ENCODE measurements at places on chromosomes 6 and 20.

DNA sequence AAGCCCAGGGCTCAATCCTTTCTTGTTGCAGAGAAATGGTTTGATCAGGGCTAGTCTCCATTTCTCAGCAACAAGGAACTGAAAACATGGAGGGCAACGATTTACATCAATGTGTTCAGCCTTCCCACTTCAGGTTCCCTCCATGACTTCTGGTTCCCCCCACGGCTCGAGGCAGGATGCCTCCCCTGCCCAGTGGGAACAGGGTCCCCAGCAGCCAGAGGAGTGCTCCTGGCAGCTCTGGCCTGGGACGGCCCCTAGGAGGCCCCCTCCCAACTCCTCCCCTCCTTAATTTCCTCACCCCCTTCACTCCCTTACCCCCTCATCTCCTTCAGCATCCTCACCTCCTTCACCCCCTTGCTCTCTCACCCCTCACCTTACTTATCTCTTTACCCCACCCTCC, 283.8 kb downstream of the CDC5L start:
- DNase-seq, result no peak

- no peak for DNase-seq
Observed at GRCh38 chr6:131356161-131356560, 216.9 kb upstream of the ARG1 start.

GRCh38 chr20:58043236-58044140, 185.0 kb downstream of the ANKRD60 start:
- DNase-seq, result no peak

GRCh38 chr6:16057446-16057845, 71.4 kb upstream of the MYLIP start:
- DNase-seq, result no peak

- DNase-seq, result no peak
Observed at GRCh38 chr6:1322696-1323219, 10.9 kb downstream of the FOXQ1 start.

- DNase-seq, result no peak
Observed at GRCh38 chr6:166375013-166375412, 7.7 kb downstream of the MPC1 start.

GRCh38 chr20:36541227-36541767, at the start of gene MYL9:
MYL9 (plus strand) TSS chr20:36541519; CDS start chr20:36544885, 3,366 bp downstream.
- DNase-seq, result no peak

DNA sequence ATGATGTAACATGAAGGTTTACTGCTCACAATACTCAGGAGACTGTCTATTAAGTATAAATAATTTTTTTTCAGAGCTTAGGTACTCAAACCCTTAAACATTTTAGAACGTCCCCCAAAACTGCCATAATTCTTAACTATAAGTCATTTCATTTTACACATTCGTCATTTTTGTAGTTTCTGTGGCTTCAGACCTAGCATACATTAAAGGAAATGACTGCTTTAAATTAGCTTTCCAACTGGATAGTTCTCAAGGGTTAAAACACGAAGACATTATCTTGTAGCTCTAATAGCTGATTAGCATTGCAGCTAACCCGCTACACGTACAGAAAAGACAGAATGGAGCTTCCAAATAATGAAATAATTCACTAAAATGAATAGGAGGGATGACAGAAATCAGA, 24.9 kb upstream of the PLN start:
- DNase-seq, result no peak

GRCh38 chr6:90065173-90065572, 170.9 kb downstream of the GJA10 start:
- no peak for DNase-seq

DNA sequence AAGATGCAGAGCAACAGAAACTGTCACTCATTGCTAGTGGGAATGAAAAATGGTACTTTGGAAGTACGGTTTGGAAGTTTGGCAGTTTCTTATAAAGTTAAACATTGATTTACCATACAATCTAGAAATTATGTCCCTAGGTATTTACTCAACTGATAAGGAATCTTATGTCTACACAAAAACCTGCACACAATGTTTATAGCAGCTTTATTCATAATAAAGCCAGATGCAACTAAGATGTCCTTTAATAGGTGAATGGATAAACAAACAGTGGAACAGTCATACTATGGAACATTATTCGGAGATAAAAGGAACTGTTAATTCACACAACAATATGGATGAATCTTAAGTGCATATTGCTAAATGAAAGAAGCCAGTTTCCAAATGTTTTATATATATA, 96.2 kb upstream of the SIRPA start:
- no peak for DNase-seq

DNA sequence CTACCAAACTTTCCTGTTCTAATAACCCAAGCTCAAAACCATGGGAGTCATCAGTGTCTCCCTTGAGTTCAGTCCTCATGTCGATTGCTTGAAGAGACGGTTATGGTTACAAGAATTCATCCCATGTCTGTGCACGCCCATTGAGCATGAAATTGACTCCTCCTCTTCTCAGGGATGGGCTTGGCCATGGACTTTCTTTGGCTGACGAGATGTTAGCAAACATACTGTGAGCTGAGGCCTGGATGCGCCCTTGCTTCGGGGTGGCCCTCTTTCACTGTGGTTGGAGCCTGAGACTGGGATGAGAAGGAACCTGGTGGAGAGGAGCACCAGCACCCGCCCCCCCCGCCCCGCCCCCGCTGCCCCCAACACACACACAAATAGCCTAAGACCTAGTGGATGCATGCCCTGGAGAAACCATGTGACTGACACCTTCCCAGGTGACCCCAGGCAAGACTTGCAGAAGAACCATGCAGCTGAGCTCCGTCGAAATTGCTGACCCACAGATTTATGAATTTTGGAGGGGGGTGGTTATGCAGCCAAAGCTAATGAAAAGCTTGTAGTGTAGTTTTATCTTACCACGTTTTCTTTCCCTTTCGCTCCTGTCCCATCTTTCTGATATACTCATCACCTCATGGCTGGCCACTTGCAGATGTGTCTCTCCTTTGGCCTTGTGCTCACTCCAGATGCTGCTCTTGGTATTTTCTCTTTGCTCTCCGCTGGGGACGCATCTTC, 231.4 kb downstream of the CDH4 start:
- DNase-seq, result no peak

- no peak for DNase-seq
Observed at GRCh38 chr20:18805881-18806280, 7.7 kb upstream of the SCP2D1 start.

DNA sequence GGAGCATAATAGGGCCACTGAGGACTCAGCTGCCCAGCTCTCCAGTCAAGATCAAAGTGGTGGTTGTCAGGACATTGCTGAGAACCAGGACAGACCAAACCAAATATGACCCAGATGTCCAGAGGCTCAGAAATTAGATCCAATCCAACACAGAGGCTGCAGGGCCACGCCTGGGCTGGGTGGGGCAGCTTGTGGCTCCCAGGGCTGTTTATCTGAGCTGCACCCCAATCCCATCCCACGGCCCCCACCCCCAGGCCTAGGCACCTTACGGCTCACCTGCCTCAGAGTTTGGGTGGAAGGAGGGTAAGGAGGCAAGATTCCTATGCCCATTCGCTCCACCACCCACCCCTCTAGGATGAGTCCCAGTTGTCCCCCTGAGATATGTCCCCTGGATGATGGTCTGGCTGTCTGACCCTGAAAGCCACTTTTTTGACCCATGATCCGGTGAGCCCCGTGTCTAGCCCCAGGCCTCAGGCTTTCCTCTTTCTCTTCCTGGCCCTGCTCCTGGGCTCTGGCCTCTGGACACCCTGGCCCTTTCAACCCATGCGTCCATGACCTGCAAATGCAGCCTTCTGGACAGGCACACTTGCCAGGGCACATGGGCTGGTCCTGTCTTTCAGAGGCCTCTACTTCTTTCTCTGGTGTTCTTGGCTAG, 40.0 kb downstream of the CPXM1 start:
- no peak for DNase-seq

GRCh38 chr6:113381959-113382358, 475.2 kb upstream of the MARCKS start:
- DNase-seq, result peak; percentile 61

DNA sequence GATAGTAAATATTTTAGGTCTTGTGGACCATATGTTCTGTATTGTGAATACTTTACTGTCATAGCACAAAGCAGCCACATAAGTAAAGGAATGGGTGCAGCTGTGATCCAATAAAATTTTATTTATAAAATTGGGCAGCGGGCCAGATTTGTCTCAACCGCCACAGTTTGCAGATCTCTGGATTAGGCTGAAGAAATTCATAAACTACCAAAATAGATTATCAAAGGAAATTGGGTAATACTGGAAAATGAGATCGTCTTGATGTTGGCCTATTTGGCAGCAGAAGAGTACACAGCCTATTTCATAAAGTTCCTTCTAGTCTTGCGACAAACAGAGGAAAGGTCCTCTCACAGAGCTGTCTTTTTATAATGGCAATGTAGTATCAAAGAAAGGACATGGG, 69.8 kb downstream of the DZANK1 start:
- no peak for DNase-seq

GRCh38 chr20:3106658-3107463, 22.3 kb upstream of the AVP start:
- no peak for DNase-seq

DNA sequence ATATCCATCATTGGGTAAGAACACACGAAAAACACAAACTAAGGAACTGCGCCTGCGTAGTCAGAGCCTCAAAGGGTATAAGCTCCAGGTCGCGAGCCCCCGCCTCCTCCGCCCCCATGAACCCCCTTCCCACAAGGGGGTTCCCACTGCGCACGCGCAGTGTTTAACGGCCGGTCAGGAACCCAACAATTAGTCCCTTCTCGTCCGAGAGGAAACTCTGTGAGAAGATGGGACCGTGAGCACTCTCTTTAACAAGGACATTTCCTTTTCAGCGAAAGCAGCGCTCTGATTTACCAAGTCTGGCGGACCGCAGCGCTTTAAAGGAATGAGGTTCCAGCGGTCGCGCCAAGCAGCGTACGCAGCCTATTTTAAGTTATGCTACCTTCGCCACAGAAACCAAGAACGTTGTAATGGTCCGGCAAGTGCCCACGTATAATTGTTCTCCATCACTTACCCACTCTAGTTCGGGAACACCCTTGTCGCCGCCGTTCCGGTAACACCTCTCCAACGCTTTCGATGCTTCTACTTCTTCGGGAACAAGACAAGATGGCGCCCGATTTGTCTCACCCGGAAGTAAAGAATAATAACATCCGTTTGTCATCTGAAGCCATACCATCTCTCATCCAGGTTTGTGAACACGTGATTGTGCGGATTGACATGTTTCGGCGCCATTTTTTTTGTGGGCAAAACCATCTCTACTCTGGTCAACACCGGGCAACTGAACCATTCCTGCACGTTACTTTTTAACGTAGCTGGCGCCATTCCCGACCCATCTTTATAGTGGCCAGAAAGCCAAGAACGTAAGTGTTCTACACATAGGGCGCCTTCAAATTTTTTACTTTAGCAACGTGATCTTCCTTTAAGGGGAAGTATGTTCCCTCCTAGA, at the start of gene PNISR:
PNISR (minus strand) TSS at position 548 of the 886 bp plus-strand sequence. CDS start 10,649 bp downstream, outside the sequence.
- peak; percentile 93 for DNase-seq

GRCh38 chr20:34701405-34702085, 2.6 kb upstream of the TP53INP2 start:
- no peak for DNase-seq

DNA sequence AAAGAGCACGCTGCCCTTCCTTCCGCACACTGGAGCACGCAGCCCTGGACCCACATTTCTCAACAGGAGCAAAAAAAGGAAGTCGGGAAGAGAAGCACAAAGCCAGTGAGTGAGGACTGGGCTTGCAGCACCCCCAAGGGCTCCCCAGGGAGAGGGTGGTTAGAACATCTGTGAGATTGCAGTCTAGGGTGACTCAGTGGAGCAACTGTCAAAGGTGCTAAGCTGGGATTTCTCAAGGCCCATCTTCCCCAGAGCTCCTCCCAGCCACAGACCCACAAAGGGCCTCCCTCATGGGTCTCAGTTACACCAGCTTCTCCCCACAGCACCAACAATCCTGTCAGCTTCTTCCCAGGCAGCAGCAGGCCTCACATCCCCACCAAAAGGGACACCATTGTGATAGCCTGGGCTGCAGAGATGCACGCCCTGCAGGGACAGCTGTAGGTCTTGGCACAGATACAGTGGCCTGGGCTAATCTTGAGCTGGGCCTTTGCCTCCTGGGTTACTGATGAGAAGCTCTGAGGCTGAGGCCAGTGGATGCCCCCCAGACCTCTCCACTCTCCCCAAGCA, 39.6 kb upstream of the CD93 start:
- DNase-seq, result no peak

DNA sequence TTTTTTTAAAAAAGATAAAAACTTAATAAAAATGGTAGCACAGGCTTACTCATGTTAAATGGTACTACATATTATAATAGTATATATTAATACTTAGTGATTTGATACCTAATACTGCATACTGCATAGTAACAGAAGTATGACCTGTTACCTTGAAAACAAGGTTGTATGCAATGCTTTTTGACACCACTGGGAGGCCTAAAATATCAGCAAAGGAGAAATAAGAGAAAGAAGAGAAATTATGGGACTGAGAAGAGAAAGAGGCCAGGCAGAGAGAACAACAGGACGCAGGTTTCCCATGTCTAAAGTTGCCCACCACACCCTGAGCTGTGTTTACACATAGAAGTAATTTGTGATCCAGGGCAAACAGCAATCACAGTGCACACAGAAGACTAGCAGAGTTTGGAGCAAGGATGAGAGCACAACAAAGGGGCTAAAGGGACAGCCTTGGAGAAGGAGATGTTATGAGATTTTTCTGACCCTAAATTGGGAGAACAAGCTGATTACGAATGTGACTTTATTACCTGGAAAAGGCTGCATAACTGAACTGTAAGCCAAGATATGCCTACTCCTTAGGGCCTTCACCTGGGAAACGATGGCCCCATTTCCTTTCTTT, 73.2 kb downstream of the ROS1 start:
- no peak for DNase-seq

DNA sequence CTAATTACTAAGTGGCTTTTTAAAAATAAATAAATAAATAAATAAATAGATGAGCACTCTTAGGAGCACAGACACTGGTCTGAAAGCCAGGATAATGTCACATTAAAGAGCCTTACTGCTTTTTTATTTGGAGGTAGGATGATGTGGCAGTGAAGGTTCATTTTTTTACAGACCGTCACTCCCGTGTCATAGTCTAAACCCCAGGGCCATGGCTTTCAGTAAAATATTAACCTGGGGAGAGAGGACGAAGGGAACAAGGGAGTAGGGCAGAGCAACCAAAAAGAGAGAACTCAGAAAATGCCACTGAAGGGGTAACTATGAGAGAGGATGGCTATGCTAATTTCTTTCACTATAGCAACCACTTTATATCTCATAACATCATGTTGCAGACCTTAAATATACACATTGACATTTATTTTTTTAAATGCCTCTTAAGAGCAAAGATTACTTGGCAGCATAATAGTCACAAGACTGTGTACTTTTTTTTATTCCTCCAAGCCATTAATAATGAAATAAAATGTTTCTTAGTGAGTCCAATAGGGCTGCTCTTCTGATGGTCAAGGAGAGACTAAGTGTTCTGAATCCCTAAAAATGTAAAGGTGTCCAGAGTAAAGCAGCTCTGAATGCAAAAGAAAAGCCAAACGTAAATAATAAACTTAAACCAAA, 100.9 kb upstream of the SIM1 start:
- DNase-seq, result no peak

DNA sequence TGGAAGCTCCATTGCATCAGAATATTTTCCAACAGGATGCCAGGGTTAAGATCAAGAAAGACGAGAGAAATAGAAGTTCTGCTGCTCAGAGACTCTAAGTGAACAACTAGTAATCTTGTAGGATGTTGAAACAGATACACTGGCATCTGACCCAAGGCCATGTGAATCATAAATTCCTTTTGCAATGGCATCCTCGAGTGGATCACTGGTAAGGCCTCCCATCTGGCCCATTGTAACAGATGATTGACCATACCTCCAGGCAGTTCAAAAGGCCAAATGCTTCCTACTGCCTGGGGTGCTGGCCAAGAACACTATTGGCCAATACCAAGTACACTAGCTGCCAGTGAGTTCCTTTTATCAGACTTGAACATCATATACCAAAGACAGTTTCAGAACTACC, 9.9 kb upstream of the SLC17A3 start:
- DNase-seq, result no peak

Data from smooth muscle cell of the brain vasculature (primary cell).